ENCODE measurements at places on chromosomes 1 and 21.

- DNase-seq = no peak
These were observed 196.4 kb downstream of the KAZN start for GRCh38 chr1:14794906-14795305.

- DNase-seq = no peak
These were observed 54.8 kb downstream of the CLSTN1 start for GRCh38 chr1:9768983-9769382.

GRCh38 chr1:197272791-197273190 is 4.7 kb downstream of the CRB1 start:
- no peak for DNase-seq

DNA sequence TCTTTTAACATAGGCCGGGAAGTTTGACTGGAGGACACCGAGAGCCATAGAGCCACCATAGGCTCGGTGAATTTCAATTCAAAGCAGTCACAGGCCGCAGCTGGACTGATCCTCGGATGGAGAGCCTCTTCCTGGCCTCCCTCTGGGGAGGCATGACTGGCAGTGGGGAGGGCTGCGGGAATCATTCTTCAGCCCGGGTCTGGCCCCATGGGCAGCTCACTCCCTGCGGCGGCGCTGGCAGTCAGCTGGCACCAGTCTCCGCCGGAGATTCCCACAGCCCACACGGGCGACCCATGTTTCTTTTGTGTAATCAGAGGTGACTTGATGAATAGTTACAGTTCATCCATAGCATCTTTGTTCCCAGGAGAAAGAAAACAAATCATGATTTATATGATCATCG is 10.6 kb downstream of the ESPN start:
- no peak for DNase-seq

GRCh38 chr1:228743405-228743804 is 8.1 kb downstream of the RHOU start:
- no peak for DNase-seq

DNA sequence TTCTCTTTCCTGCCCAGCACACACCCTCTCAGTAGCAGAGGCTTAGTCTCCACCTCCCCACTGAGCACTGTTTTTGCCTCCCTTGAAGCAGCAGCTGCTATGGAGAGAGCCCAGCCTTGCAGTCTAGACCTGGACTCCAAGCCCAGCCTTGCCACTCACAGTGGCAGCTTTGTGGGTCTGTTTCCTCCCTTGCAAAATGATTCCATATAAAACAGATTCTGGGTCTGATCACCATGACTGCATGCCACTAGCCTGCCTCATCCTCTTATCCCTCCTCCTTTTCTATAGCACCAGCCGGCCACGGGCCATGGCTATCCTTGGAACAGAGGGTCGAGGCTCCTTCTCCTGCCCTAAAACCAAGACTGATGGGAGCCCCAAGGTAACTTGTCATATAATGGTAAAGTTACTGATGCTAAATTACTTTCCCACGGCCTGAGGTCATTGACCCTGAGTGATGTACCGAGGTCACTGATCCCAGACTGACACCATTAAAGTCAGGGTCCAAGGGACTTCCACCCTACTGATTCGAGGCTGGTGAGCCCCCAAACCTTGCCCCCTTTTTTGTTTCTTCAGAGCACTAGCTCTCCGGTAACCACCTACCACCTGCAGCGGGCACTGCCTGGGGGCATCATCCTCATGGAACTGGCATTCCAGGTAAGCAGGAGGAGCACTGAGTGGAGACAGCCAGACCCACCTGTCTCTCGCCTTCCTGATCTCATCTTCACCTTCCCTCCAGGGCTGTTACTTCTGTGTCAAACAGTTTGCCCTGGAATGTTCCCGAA is 7.9 kb downstream of the HYI start:
- no peak for DNase-seq

GRCh38 chr1:48006264-48006663 is 9.1 kb upstream of the TRABD2B start:
- no peak for DNase-seq

GRCh38 chr1:245872475-245872874 is 634.6 kb downstream of the SMYD3 start:
- no peak for DNase-seq

All from activated CD4-positive, alpha-beta T cell treated with anti-CD3 and anti-CD28 coated beads, Interleukin-2, amount 50 U/mL, for 24 hours (primary cell).